ENCODE measurements at places on chromosomes 7 and 10. TPM values are rescaled to one million over a fixed set of nuclear protein-coding genes. Genes with fewer than 3 reads are reported as not detected.

DNA sequence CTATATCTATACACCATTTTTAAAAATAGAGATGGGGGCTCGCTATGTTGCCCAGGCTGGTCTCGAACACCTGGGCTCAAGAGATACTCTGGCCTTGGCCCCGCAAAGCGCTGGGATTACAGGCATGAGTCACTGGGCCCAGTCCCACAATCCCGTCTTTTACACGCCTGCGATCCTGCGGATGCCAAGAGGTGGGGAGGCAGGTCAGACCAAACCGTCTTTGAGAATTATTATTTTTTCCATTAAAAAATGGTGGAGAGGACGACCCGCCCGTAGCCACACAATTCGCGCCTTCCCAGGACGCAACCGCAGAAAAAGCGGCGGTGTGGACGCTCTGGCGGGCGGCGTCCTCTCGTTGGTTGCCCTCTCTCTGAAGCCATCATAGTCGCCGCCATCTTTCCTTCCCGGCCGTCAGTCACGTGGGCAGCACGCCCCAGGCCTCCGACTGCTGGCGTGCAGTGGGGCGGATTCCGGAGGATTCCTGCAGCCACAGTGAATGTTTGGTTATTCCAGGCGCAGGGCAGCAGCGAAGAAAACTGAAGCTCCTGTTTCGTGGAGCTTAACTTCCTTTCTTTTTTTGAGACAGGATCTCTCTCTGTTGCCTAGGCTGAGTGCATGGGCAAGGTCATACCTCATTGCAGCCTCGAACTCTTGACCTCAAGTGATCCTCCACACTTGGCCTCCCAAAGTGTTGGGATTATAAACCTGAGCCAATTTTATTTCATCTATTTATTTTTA lies 9.9 kb upstream of the EPHB4 start:
- peak; percentile 91 for DNase-seq

Gene TUBAL3
- 38.7 TPM for total RNA-seq

Gene INMT
- total RNA-seq: 7.2 TPM

Gene SH2B2
- 2.7 TPM for total RNA-seq

- DNase-seq: no peak
These were observed 73.8 kb downstream of the CREM start for GRCh38 chr10:35200487-35200886.

DNA sequence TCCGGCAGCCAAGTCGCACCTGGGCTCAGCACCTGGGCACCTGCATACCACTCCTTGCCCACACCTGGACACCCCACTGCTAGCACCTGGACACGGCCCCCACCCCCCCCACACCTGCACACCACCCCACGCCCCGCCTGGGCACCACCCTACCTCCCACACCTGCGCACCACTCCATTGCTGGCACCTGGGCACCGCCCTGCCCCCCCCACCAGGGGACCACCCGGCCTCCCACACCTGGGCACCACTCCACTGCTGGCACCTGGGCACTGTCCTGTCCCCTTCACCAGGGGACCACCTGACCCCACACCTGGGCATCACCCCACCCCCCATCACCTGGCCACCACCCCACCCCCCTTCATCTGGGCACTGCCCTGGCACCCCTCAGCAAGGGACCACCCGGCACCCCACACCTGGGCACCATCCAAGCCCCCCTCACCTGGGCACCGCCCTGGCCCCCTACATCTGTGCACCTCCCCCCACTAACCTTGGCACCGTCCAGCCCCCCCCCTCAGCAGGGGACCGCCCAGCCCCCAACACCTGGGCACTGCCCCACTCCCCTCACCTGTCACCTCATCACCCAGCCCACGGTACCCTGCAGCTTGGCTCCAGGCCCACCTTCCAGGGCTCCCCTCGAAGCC lies 33.8 kb upstream of the RNF32 start:
- DNase-seq: no peak

DNA sequence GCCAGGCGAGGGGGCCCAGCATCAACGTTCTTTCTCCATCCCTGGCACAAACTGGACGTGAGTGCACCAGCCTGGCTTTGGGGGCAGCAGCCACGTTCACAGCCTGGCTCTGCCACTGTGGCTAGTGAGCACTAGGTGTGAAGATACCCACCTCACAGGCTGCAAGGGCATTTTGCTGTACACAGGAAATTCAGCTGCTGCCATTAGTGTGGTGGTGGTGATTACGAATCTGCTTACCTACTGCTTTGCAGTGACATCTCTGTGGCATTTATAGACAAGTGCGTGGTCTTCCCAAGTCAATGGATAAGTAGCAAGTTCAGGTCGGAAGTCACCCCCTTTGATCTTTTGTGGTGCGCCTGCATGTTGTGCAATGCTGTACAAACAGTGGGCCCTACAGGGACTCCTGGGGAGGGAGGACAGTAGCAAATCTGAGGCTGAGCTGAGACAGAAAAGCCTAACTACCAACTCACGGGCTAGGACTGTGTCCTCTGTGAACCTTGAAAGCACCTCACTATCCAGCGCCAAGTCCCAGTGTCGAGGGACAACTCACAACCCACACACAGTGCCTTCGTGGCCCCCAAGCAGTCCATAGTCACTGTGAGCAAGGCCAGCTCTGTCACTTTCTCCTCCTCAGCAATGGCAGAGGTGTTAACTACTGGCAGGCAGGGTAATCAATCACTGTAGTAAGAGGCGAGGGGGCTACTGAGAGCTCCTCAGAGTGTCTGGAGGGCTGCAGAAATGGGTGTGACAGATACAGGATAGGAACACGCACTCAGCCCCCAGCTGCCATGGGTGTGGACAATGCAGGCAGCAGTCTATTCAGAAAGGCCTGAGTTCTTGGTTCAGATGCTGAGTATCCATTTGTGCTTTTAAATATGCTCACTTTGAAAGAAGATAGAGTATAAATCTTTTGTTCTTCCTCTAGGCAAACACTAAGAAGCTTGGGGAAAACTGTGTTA lies 17.0 kb upstream of the MMP21 start:
- DNase-seq: no peak

- no peak for DNase-seq
These were observed 18.2 kb upstream of the TMEM248 start for GRCh38 chr7:66902844-66903180.

DNA sequence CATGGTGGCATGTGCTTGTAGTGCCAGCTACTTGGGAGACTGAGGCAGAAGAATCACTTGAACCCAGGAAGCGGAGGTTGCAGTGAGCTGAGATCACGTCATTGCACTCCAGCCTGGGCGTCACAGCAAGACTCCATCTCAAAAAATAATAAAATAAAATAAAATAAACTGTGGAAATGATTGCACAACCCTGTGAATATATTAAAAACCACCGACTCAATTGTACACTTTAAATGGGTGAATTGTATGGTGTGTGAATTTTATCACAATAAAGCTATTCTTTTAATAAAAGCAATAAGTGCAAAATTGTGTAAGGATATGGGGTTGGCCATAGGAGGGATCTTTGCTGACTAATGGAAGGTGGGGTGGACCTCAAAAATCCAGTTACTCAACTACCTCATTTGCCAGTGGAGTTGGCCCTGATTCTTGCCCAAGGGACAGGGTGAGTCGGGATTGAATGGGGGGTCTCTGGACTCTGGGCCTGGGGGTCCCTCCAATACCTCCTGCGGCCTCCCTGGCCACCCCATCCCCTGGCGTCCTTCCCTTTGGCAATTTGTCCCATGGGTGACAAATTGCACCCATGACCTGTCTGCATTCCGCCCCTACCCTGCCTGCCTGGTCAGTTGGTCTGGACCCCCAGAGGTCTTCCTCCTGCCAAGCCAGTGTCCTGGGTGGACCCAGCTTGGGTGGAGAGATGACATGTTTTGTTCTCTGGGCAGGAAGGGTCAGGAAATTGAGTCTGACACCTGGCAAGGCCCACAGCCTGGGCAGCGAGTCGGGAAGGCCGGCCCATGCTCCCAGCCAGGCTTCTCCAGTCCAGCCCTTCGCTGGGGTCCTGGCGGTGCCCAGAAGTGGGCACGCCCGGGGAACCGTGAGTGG lies 61.7 kb upstream of the ELN start:
- DNase-seq: no peak

DNA sequence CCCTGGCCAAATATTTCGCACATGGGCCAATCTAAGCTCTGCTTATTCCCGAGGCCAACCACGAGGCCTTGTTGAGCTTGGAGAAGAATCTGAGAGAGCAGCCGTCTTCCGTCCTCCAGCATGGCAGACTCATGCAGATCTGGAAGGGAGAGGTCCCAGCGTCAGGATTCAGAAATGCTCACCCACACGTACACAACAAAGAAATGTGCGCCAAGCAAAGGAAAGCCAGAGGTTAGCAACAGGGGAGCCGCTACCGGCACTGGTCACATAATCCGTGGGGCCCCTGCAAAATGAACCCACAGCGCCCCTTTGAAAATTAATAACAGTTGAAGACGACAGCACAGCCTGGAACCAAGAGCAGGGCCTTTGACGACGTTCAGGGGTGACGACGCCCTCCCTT lies 25.4 kb upstream of the PRKAG2 start:
- no peak for DNase-seq

Data from mucosa of descending colon (tissue), 3 donors.